ENCODE measurements at places on chromosomes 1 and 21.

GRCh38 chr1:156260896-156261295, 13.0 kb upstream of the PAQR6 start:
- no peak for DNase-seq

GRCh38 chr1:1204425-1204920, 1.9 kb downstream of the TNFRSF18 start:
- DNase-seq, result no peak

DNA sequence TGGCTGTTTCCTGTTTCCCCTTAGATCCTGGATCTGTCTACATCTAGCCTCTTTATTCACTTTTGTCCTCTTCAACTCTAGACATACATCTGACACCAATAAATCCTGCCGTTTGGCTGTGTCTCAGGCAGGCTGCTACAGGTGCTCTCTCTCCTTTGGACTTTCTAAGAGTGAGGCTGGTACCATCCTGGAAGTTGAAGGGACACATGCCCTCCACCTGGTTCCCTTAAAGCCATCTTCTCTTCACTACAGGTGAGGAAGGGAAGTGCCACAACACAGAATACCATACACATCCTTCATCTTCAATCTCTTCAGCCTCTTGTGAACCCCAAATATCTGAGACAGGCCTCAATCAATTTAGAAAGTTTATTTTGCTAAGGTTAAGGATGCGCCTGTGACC, 137.9 kb downstream of the BACH1 start:
- DNase-seq, result no peak

DNA sequence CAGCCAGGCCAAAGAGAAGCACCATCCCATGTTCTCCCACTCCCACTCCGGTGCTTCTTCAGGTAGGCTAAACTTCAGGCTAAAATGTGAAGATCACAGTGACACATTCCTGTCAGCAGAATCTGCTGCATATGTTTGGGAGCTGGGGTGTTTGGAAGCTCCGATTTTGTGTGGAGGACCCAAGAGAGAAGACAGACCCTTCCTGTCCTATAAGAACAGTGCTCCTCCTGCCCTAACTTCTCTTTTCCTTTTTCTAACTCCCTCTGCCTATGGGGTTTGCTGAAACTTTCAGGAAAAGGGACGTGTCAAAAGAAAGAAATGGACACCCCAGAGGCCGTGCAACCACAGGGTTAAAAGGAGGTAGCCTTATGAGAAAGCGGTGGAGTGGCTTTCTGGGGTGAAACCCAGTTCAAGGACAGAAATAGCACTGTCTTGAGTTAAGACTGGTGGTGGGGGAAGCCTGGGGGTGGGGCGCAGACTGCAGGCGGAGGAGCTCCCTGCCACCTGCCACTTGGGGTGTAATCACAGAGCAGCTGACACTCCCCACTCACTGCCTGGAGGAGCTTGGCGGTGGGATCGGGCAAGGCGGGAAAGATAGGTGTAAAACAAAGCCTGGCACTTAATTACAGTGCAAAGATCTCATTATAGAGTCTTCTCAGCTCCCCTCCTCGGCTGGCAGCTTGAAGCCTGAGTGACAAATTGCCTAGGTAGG, 645 bp upstream of the TLR5 start:
- DNase-seq, result peak; percentile 54

GRCh38 chr1:11616766-11617165, 37.5 kb downstream of the FBXO2 start:
- DNase-seq, result no peak

DNA sequence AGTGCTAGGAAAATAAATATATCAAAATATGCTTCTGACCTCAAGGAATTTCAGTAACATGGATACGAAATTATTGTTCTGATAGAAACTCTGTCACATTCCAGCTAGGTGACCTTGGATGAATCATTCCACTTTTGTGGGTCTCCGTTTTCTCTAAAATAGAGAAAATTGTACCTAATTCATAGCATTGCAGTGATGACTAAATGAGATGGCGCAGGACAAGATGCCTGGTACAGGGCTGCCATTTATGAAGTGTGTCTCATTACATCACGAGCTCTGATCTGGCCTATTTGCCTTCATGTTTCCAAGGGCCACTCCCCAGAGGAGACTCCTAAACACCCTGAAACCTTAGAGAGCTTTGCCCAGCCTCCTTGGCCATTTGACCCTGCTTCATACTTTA, 480.0 kb upstream of the USP24 start:
- no peak for DNase-seq

- no peak for DNase-seq
These were observed 49.9 kb downstream of the TMEM53 start for GRCh38 chr1:44624268-44624901.

DNA sequence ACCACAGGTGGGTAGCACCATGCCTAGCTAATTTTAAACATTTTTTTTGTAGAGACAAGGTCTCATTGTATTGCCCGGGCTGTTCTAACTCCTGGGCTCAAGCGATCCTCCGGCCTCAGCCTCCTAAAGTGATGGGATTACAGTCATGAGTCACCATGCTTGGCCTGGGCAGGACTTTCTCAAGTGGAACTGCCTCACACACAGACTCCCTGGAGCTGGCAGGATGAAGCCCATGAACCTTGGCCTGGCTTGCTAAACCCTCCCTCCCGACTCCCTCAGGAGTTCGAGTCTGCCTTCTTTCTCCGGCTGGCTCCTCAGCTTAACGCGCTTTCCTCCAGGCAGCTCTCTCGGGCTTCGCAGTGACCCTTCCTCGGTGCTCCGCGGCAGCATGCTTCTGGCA, 7.7 kb upstream of the ECE1 start:
- no peak for DNase-seq

GRCh38 chr1:247740721-247741120, 2.3 kb downstream of the OR14K1 start:
- no peak for DNase-seq

- no peak for DNase-seq
These were observed 2.3 kb downstream of the ATAD3C start for GRCh38 chr1:1451696-1452364.

DNA sequence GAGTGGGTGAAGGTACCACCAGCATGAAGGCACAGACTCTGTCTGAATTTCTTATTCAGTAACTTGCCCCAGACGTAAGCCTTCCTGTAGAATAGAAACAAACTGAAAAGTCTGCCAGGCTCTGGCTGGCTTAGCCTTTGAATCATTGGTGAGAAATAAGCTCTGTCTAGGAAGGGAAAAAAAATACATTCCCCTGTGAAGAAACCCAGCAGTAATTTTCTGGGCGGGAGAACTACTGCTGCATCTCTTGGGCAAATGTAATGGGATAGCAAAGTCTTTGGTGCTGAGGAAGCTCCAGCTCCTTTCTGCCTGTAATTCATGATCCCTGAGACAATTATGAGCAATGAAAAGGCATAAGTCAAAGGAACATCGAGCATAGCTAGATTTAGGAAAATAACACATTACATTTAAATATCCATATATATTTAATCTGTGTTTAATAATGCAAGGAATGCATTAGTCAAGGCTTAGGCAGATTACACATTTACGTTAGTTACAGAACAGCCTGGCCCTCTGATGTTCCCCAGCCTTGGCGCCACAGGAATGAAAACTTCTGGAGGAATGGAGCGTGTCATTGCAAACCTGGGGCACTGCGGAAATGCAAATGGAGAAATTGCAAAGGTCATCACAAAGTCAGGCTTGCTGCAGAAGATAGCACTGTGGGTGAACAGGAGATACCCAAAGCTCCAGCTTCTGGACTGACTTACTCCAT, 216.3 kb upstream of the CAMK1G start:
- DNase-seq, result no peak

DNA sequence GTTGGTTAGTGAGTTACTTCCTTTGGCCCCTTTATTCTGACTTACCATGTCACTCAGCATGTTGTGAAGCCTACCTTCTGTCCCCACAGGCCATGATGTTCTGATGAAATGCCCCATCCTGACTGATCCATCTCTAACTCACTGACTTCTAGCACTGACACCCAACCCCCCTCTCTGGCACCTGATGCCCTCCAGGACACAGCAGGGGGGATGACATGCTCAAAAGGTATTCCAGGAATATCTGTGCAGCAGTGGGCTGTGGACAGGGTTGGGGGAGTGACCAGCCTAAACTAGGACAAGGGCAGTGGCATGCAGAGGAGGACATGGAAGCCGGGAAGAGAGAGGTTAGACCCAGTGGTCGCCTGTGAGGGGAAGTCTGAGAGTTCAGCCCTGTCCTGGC, 25.5 kb downstream of the SYT2 start:
- no peak for DNase-seq

- no peak for DNase-seq
These were observed at the start of gene FNDC5 for GRCh38 chr1:32870615-32871363. TSS of gene FNDC5 (minus strand) at chr1:32870912.

- DNase-seq, result no peak
These were observed 31.7 kb downstream of the RUNX3 start for GRCh38 chr1:24898152-24898908.

GRCh38 chr1:209587789-209588188, 4.3 kb downstream of the CAMK1G start:
- DNase-seq, result no peak

DNA sequence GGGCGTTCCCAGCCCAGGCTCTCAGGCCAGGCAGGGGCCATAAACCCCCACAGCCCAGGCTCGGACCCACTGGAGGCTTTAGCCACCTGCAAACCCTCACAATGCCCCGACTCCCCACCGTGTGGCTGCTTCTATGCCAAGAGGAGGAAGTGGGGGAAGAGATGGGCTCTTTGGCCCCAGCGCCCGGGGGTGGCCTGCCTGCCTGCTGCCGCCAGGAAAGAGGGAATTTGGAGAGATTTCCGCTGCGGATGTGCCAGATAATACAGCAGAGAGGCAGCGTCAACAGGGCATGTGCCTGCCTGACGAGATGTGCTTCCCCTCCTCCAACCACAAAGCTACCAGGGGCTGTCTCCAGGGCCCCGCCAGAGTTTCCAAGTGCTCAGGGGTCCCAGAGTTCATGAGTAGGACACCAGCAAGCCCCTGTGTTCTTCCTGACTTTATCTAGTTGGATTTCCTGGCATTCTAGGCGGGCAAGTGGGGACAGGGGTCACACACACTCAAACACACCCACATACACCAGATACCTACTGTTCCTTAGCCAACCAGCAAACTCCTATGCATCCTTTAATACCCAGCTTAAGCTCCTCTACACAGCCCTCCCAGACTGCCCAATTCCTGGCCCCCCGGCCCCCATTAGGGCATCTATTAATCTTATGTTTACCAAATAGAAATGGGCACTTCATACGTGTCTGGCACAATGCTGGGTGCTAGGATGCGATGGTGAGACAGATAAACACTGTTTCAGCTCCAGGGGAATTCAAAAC, 14.1 kb downstream of the EPHA2 start:
- DNase-seq, result no peak

DNA sequence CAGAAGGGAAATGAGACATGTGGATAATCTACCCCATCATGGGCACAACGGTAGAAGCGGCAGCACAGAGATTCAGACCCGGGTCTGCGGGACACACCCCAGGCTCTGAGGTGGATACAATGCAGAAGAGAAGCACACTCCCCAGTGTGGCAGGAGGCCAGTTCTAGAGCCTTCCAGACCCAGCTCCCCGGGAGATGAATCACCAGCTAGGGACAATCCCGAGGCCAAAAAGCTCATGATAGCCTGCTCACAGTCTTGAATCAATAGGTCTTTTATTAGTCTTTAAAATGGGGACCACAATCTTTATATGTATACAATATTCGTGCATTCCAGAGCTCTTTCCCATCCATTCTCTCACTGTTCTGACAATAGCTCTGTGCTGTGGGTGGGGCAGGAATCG, 57.3 kb upstream of the DIRAS3 start:
- no peak for DNase-seq

GRCh38 chr1:63922848-63923247, 149.0 kb downstream of the ROR1 start:
- DNase-seq, result no peak

- DNase-seq, result no peak
These were observed 36.4 kb downstream of the MYOM3 start for GRCh38 chr1:24075590-24075854.

DNA sequence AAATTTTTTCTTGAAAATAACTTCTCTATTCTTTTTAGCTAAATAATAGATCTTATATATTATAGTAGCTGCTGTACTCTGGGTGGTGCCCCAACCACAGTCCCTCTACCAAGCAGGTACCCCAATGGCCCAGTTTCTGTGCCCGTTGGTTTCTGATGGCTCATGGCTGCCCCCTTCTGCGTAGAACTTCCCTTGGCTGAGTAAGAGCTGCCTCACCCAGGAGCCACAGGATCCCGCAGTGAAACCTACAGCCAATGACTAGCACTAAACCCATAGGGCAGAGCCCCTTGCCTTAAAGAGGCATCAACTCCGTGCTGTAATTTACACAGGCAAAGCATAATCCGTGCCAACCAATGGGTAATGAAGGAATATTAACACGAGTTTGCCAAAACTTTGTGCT, 247.5 kb downstream of the USH2A start:
- no peak for DNase-seq

GRCh38 chr1:43722810-43723209, 15.5 kb downstream of the ST3GAL3 start:
- DNase-seq, result no peak

DNA sequence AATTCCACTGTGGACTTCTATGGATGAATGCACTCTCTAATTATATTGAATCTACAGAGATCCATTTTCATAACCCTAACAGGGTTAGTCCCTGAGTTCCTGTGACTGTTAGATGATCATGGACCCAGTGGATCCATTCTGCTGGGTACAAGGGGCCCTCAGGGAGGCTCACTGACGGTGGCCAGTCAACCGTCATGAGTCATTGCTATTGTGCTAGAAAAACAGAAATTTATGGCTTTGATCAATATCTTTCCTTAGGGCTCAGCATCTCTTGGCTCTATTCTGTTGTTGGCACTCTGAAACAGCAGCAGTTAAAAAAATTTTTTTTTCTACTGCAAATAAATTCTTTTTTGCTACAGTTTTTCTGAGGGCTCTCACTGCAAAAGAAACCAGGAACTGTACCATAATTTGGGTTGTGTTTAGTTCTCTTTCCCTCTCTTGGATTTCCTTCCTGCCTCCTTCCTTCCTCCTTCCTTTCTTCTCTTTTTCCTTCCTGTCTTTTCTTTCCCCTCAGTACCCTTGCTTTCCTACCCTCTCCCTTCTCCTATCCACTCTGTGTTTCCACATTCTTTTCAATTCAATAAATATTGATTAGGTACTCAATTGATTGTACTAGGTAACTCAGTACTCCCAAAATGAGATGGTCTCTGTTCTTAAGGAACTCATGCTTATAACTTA, 49.5 kb downstream of the UTP25 start:
- no peak for DNase-seq

DNA sequence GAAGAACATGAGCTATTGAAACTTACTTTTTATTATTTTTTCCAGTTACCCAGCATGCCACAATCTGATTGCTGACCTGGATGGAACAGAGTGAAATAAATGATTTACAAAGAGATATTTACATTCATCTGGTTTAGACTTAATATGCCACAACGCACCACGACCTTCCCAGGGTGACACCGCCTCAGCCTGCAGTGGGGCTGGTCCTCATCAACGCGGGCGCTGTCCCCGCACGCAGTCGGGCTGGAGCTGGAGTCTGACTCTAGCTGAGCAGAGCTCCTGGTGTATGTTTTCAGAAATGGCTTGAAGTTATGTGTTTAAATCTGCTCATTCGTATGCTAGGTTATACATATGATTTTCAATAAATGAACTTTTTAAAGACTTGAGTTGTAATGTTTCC, 243.9 kb downstream of the SDCCAG8 start:
- DNase-seq, result no peak

Measured in NCI-H2171 (cell line).